Skin of body (tissue), 3 donors: ENCODE measurements at places on chromosomes 7 and 10.
A peak's percentile ranks its signal among the peaks of the same experiment; 100 is the strongest.

GRCh38 chr7:135322571-135323340 is 89.1 kb downstream of the STRA8 start:
- DNase-seq = no peak

- no peak for DNase-seq
Measured at GRCh38 chr10:70334526-70335245, 47.7 kb downstream of the LRRC20 start.

GRCh38 chr7:94182066-94182465 is 177.9 kb upstream of the BET1 start:
- DNase-seq = no peak

DNA sequence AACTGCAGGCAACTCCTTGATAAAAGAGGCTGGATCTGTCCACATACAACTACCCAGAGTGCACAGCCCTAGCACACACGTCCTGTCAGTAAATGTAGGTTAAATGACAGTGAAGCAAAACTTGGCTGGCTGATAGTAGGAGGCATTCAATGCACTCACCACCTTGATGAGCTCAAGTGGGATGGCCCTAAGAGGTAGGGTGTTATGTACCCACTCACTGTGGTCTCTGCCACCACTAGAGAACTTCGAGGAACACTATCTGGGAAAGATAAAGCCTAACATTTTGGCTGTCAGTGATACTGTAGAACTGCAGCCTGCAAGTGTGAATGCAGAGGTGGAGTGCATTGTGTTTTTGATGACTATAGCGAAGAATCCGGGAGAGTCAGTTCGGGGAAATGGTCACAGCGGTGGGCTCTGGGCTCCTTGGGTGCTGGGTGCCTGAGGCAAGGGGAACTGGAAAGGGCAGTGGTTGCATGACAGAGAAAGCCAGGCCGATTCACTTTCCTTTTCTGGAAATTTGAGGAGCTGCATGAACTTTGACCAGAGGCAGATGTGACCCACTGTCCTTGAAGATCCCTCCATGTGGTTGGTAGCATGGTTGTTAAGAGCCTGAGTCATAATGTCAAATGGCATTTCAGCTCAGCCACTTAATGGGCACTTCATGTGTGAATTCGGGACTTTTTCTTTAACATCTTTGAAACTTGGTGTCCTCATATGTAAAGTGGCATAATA is 93.1 kb upstream of the ZPBP start:
- DNase-seq = no peak

GRCh38 chr10:97066877-97067555 is 118.7 kb downstream of the SLIT1 start:
- no peak for DNase-seq

- no peak for DNase-seq
Measured at GRCh38 chr7:23967949-23968599, 258.1 kb downstream of the STK31 start.

DNA sequence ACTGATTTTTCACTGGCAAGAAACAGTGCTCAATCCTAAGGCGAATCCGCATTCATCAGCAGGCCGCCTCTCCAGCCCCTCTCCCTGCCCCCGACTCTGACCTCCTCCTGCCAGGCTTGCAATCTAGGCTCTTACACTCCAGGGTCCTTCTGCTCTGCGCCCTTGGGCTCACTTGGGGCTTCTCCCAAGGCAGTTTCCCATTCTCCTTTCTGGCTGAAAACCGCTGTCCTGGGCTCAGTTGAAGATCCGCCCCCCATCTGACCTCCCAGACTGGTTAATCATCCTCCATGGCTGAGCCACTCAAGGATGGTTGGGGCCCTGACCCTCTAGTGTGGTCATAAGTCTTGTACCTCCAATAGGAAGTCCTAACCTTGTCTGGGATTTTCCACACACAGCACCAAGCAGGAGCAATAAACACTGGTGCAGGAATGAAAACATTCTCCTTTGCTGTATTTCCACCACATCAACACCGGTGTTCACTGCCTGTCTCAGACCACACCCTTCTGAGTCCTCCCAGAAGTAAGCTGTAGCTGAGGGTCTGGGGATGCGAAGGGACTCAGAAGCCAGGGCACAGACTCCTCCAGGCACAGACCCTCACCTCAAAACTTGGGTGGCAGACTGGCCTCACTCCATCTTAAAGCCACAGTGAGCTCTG is 42.4 kb downstream of the TNS3 start:
- no peak for DNase-seq

- DNase-seq = no peak
Measured at GRCh38 chr7:22460363-22460988, 39.5 kb downstream of the STEAP1B start.

GRCh38 chr10:62048470-62048869 is 147.0 kb downstream of the ARID5B start:
- no peak for DNase-seq

DNA sequence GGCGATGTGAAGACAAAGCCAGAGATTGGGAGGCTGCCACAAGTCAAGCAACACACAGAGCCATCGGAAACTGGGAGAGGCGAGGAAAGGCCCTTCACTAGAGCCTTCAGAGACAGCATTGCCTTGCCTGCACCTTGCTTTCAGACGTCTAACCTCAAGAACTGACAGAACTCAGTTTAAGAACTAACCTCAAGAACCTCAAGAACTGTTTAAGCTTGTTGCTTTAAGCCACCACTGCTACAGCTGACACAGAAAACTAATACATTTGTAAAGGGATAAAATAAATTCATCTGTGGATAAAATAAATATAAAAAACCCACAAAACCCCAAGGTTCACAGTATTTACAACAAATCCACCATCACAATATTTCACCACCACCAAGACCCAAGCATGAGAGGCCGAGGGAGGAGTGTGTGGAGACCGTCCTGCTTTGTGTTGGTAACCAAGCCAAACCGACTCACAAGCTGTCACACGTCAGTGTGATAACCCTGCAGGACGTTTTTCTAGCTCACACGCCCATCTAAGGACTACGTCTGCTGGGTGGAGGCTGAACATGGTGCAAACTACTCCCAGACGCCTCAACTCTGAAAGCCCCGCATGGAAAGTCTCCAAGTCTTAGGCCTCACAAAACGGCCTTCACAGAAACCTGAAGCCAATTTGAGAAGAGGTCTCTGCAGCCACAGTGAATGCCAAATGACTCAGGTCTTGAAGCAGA is 116.8 kb downstream of the ABLIM1 start:
- peak; percentile 93 for DNase-seq

GRCh38 chr7:103989785-103990767 is 618 bp upstream of the RELN start:
- DNase-seq = no peak

DNA sequence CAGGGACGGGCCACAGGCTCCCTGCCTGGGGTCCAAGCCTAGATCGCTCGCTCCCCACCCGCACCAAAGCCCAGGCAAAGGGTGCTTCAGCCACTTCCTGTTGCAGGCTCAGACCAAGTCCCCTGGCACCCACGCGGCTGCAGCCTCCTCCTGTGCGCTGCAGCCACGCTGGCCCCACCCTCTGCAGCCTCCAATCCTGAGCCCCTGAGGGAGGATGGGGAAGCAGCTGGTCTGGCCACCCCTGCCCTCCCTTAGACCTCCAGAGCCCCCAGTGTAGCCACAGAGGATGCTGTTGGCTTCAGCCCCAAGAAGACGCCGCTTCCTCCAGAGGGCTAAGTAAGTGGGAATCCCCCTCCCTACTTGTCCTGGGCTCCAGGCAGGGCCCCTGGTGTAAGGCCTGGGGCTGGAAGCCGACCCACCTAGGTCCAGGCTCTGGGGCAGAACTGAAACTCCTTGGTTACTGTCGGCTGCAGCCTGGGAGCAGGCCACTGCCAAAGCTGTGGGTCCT is 9.4 kb downstream of the LIMK1 start:
- no peak for DNase-seq

- peak; percentile 11 for DNase-seq
Measured at GRCh38 chr7:131843898-131844331, 287.5 kb upstream of the PODXL start.

DNA sequence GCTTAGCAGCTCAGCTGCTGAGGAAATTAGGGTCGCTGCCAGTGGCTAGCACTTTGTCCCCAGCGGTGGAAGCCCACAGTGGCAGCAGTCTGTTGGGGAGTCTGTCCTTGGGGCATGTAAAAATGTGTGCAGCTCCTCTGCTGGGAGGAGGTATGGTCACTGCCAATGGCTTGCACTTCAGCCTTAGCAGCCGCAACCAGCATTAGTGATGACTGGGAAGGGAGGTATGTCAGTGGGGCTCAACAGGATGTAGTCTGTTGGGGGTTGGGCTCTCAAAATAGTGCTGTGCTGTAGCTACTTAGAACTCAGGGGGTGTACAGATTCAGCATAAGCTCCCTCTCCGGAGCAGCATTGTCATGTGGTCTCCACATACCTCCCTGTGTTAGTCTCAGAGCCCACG is 189.9 kb downstream of the ZEB1 start:
- no peak for DNase-seq

GRCh38 chr7:137943132-137943551 is 58.7 kb downstream of the CREB3L2 start:
- peak; percentile 22 for DNase-seq

DNA sequence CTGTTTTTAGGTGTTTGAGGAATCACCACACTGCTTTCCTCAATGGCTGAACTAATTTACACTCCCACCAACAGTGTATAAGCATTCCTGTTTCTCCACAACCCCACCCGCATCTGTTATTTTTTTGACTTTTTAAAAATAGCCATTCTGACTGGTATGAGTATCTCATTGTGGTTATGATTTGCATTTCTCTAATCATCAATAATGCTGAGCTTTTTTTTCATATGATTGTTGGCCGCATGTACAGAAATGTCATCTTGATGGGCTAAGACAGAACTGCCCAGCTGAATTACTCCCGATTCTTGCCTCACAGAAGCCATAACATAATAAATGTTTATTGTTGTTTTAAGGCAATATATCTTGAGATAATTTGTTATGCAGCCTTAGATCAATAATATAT is 93.1 kb upstream of the DKK1 start:
- DNase-seq = no peak
